ENCODE measurements at places on chromosomes 5 and 9.

DNA sequence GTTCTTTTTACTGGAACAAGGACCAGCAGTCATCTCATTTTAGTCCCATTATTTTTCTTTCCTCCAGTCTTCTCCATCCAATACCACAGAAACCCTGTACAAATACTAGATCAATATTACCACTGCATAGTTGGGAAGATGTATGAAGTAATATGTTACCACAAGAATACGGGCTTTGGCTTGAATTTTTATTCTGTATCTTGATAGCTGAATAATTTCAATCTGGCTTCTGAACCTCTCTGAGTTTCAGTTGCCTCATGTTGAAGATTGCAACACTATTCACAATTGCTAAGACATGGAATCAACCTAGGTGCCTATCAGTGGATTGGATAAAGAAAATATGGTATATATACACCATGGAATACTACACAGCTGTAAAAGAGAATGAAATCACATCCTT is 82.9 kb downstream of the SGCD start:
- no peak for DNase-seq

- peak; percentile 64 for DNase-seq
Observed at GRCh38 chr5:166909040-166909439, 1382.4 kb upstream of the WWC1 start.

GRCh38 chr5:153551537-153552079 is 61.1 kb downstream of the GRIA1 start:
- DNase-seq = peak; percentile 99

GRCh38 chr5:107376546-107377276 is 294.0 kb downstream of the EFNA5 start:
- DNase-seq = peak; percentile 76

DNA sequence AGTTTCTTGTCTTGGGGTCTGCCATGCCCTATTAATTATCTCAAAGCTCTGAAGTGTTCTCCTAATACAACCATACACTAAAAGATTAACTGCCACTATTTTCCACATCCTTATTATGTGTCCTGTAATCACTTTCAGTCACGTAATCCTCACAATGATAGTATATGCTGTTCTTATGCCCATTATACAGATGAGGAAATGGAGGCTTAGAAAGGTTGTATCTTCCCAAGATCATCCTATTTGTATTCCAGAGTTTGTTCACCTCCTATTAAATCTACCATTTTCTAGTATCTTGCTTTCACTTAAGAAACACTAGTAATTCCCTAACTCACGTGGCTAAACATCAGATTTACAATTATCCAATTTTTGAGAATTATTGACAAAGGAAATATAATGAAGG is 2.9 kb upstream of the ARHGEF28 start:
- no peak for DNase-seq

GRCh38 chr5:178201927-178202235 is 2.5 kb upstream of the HNRNPAB start:
- DNase-seq = no peak

DNA sequence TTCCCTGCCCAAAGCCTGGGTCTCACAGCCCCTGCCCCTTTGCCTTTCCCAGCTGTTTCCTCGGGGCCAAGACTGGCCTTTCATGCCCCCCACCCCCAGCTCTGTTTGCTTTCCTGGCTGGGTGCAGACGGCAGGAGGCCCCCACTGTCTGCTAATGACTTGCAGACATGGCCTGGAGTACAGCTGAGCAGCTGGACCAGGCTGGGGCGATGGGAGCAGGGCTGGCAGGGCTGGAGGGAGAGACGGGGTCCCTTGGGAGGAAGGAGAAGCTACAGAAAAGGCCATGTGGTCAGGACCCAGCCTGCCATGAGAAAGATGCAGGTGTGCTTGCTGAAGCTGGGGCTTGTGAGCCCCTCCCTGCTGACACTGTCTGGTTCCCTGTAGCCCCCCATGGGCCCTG is 28.3 kb upstream of the GFPT2 start:
- DNase-seq = no peak

GRCh38 chr9:98365227-98365669 is 109.8 kb upstream of the TBC1D2 start:
- DNase-seq = peak; percentile 54

GRCh38 chr9:4828761-4829160 is 36.0 kb downstream of the RCL1 start:
- DNase-seq = peak; percentile 48

- DNase-seq = peak; percentile 99
Observed at GRCh38 chr9:116549061-116549664, 137.9 kb upstream of the TRIM32 start.

DNA sequence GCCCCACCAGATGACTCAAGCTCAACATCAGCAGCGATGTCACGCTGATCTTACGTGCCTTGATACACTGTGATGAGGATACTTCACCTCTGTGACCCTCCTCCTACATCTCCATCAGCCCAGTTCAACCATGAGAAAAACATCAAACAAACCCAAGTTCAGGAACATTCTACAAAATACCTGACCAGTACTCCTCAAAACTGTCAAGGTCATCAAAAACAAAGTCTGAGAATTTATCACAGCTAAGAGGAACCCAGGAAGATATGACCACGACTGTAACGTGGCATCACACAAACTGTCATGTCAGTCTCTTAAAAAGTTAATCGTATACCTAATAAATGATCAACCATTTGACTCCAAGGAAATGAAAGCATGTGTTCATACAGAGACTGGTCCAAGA is 90.8 kb downstream of the COL23A1 start:
- DNase-seq = no peak

DNA sequence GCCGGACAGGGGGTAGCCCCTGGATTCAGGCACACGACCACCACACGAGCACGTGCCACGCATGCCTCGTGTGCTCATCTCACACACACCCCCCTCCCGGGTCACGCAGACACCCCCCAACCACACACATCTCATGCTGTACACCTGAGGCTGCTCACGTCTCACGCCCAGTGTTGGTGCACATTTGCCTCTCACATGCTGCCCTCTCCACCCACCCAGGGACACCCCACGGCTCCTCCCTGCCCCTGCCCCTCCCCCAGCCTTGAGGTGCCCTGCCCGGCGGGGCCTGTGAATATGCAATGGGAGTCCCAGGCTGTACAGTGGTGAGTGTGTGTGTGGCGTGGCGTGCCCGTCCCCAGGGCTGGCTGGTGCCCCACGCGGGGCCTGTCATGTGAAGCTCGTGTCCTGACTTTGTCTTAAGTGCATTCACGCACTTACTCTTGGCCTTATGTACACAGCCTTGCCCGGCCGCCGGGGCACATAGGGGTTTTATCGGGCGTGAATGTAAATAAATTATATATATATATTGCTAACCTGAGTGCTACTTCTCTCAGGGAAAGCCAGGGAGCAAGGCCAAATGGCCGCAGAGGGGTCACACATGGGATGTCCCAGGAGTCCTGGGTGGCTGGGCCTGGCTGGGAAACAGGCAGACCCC is 18.7 kb downstream of the HK3 start:
- no peak for DNase-seq

DNA sequence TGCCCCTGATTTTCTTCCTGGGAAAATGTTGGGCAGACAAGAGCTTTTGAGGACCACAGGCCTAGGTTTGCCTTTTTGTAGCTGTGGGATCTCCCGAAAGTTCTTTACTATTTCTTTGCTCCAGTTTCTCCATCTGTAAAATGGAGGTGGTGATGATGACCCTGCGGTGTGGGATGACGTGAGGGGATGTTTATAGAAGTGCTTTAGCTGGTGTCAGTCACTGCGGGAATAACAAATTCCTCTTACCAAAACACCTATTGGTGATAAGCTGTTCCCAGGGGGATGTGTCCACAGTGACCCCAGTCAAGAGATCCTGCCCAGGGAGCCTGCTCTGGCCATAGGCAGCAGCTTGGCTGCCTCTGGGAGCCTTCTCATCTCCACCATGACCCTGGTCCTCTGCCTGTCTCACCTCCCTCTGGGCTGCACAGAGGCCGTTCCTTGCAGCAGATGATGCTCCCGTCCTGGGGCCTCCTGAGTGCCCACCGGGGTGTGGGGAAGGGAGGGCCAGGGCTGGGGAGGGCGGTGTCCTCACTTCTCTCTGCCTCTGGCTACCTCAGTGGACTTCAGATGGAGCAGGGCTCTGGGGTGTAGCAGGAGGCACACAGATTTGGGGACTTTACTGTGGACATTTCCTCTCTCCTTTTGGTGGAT is 77.2 kb downstream of the COL15A1 start:
- DNase-seq = no peak

DNA sequence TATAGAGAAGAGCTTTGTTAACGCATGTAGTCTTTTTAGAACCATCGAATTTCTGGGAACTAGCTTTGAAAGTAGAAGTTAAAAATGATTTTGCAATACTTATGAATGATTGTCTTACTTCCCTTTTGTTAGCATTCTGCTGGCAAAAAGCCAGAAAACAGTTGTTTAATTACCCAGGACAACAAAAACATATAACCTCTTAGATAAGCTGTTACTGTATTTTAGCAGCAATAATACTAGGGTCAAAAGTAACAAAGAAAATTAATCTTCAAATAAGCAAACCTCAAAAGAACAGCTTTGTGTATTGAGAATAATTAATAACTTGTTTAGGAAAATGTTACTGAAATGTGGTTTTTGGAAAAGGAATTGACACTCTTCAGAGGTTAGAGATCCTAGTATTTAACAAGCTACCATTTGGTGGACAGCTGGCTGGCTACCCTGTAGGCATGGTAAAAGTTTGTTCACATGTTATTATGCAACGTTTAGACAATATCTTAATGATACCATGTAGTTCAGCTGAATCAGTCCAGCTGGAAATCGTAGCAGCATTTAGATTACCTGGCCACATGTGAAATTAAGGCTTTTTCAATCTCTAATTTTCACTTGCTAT is 3.8 kb downstream of the FGF10 start:
- no peak for DNase-seq

GRCh38 chr9:107313555-107314096 is 30.5 kb downstream of the RAD23B start:
- DNase-seq = no peak

DNA sequence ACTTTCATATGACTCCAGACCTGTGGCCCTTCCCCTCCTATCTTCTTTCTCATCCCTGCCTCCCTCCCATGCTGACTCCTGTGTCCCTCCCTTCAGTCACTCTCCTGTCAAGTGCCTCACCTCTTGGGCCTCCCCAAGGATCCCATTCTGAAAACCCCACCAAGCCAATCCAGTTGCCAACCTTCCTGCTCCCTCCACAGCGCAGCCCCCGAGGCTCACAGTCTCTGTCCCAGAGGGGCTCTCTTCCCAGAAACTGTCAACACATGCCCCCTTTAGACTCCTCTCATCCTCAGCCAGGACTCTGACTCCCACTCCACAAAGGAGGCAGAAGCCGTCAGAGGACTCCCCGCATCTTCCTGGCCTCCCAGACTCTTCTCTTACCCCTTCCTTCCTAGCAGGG is 30.8 kb downstream of the ACSL6 start:
- DNase-seq = no peak

GRCh38 chr9:107246259-107247254 is 36.5 kb upstream of the RAD23B start:
- DNase-seq = peak; percentile 9

- DNase-seq = peak; percentile 72
Observed at GRCh38 chr5:10635257-10635866, 71.5 kb downstream of the ANKRD33B start.

DNA sequence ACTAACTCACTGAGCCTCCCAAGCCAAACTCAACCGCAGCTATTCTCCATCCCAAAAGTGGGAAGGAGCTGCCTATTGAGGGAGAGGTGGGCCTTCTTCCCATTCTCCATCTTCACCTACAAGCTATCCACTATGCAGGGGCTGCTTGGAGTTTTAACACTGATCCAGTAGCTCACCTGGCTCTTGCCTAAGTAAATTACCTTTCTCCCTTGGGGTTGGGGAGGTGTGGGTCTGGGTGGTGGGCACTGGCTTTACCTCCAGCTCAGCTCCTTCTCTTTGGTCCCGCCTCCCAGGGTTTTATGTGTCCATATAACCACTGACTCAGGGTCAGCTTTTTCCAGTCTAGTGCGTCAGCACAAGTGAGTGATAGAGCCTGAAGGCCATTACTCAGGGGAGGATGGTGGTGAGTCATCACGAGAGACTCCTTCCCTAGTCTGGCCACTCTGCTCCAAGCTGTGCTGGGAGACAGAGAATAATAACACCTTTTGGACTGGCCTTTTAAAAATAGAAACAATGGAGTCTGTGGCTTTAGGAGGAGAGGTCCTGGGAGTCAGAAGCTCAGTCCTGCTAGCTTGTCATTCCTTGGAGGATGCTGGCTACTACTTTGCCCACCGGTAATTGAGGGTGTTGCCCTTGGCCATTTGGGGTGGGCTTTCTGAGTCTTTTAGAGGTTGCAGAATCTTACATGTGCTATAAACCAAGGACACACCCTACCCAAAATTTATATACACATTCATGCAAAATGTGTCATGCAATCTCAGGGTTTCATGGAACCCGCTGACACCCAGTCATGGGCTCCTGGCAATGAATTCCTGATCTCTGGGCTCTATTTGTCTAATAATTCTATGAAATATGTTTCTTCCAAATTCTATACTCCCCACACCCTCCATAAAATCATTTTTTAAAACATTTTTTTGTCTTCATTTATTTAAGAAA is 35.6 kb upstream of the ATP6V1G1 start:
- peak; percentile 97 for DNase-seq

GRCh38 chr5:71974165-71974564 is 133.1 kb upstream of the MAP1B start:
- DNase-seq = no peak

DNA sequence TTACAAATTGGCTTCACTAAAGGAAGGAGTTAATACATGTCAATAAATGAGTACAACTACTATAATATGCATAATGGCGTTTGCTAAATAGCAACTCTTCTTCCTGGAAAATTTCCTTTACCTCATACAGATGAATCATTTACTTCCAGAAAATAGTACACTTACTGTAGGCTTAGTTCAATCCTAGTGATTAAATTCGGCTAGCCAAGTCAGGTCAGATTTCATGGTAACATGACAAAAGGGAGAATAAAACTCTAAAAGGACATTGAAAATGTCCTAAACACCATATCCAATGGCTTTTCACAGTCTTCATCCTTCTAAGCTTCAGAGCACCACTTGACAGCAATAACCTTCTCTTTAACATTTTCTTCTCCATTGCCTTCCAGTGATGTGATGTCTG is 42.1 kb upstream of the ZFAND5 start:
- DNase-seq = no peak

- no peak for DNase-seq
Observed at GRCh38 chr5:159498630-159499029, 168.3 kb upstream of the IL12B start.

- no peak for DNase-seq
Observed at GRCh38 chr5:27532305-27532704, 493.9 kb upstream of the CDH9 start.

- DNase-seq = no peak
Observed at GRCh38 chr5:7589800-7590199, 193.9 kb downstream of the ADCY2 start.

DNA sequence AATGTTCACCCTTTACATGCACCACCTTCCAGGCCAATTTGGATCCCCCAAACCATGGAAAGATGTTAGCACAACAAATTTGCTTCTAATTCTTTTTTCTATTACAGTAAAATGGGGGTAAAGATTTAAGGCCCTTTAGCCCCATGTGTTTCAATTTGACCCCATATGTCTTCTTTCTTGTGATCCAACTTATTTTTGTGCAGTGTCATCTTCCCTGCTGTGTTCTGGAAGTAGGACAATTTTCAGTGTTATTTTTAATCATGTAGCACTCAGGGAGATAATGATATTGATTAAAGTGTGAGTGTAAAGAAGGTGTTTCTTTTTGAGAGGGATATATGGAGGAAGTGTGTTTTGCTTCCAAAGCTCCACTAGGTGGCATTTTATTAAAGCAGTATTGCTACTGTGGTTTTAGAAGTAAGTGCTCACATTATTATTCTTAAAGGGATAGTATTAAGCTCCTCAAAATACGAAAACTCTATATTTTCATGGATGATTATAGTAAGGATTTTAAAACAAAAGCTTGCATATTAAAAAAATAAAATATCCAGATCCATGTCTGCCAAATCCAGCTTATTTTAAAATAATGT is 118.7 kb upstream of the ATP10B start:
- DNase-seq = no peak
